HFFc6 (cell line): ENCODE measurements at places on chromosomes 7 and 10.

GRCh38 chr10:78179886-78180705 lies 146.4 kb downstream of the RPS24 start:
- no peak for DNase-seq

DNA sequence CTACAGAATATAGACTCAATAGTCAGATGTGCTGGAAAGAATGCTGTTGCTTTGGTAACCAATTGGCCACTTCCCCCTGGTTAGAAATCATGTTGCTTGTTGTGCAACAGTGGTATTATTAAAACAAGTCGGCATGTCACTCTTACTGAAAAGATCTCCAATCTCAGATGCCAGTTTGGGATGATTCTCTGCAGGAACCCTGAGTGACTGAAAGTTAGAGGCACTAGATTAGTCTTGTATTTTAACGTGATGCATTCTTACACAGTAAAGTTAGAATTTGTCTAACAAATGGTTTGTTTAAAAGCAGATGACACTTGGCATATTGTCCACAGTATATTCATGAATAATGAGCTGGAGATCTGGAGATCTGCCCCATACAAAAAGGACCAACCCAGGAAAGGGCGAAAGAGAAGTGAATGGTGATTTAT lies 287.6 kb downstream of the TWIST1 start:
- DNase-seq: peak; percentile 68

- no peak for DNase-seq
Observed at GRCh38 chr7:21943436-21943835, 2.3 kb downstream of the CDCA7L start.

DNA sequence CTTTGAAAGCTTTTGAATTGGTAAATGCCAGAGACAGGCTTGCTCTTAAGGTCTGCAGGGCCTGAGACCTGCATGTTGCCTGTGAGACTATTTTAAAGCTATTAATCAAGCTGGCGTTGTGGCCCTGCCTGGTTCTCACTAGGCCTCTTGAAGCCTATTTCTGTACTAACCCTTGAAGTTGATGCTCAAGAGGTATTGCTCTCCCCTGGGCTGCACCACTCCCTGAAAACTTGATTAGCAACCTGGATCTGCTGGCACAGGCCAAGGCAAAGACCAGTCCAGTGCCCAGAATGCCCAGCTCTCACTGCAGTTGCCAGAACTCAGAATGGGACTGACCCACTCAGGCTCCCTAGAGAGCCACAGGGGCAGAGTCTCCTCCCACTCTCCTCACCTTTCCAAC lies 220.0 kb upstream of the MEOX2 start:
- no peak for DNase-seq

DNA sequence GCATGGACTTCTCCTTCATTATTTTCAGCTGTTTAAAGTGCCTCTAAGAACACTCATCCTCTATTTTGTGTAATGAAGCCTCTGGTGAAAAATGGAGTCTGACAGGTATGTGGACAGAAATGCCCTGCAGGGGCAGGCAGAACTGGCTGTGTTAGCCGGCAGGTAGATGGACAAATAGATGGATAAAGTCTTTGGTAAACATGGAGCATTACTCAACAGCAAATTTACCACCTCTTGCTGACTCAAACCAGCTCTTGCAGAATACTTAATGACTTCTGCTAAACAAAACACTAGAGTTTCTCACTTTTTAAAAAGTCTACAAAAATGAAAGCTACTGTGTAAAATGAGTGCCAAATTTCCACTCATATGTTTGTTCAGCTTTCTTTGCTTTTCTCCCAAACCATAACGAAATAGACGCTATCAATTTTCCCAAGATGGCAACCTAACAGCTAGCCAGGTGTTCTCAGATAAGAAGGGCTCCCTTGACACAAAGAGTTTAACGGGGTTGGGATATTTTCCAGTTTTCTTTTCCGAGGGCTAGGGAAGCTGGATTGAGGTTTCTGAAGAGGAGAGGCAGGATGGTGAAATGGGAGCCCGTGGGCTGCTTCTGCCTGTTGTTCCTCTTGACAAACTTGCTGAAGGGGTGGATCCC lies 71.9 kb upstream of the HABP2 start:
- no peak for DNase-seq

- DNase-seq: no peak
Observed at GRCh38 chr10:13779748-13780147, 193.0 kb downstream of the PRPF18 start.

DNA sequence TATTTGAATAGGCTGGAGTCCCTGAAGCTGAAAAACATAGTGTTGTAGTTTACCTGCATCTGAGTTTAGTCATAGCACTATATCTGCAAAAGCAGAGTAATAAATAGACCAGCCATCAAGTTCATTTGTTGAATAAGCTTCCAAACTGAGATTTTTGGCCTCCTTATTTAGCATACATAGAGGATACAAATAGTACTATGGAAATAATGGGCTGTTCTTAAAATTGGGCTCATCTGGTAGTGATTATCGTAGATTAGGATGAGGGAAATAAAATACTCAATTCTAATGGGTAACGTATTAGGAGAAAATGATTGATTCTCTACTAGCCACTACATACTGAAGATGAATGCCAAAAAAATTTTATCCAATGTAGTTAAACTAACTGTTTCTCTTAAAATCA lies 41.4 kb upstream of the TMEM196 start:
- no peak for DNase-seq

DNA sequence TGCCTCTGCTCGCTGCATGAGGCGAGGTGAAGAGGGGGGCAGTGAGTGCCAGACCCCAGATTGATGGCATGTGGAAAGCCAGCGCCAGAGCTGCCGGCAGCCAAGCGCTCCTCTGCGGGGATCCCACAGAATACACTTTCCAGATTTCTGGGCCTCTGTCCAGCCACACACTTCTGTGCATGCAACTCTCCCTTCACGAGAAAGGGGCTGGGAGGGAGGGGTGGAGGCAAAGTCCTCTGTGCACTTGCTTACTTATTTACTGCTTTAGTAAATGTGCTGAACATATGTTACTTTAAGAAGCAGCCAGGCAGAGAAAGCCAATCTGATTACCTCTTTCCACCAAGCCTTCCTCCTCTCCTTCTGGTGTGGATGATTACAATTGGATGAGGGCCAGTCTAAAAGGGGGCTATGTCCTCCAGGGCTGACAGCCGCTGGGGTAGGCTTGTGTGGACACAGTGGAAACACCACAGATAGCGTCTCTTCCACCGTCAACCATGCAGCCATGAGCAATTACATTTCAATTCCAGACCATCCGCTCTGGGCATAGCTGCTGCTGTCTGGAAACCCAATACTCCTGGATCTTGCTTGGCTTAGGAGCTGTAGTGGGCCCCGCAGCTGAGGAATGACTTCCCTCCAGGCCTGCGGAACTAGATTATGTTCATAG lies 322.8 kb upstream of the ANKRD30A start:
- DNase-seq: no peak

- DNase-seq: no peak
Observed at GRCh38 chr7:51313738-51314425, 2.7 kb downstream of the COBL start.

DNA sequence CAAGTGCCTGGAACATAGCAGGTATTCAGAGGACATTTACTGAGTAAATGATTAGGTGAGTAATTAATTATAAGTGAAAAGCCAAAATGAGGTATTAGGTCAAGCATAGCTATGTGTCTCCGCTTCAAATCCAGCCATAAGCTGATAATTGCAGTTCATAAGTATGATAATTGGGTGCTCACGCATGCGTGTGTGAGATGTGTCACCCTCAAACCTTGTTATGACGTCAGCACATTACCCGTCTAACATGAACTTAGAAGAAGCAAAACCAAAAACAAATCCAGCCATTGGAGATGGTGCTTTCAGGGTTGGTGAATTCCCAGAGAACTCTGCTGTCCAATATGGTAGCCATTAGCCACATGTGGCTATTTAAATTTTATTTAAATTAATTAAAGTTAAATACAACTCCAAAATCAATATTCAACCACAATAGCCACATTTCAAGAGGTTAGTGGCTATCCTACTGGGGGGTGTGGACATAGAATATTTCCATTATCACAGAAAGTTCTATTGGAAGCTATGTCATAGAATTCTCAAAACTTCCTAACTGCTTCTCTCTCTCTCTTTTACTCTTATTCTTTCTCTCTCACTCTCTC lies at the start of gene CPA5:
Gene CPA5 (plus strand): TSS at position 546 of the 596 bp plus-strand sequence. CDS start 1,670 bp downstream, outside the sequence.
- DNase-seq: no peak

DNA sequence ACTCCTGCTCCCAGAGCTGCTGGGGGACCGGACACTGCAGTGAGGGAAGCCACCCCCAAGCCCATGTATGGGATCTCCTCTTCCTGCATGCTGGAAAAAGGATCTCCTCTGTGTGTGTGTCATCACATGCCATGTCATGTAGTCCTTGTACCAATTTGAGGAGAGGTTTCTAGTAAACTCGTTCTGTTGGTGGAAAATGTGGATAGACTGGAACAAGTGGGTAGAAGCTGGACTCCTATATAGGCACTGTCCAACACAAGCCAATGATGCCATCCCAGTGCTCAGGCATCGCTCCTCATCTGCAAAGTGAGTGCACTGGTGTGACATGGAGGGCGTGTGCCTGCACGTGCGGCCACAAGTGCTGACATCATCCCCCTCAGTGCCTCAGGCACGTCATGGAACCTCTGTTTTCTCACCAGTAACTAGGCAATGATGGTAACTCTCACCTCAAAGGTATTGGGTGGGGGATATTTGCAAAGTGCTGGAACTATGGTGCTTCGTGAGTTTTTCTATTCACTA lies 19.3 kb downstream of the MYO1G start:
- DNase-seq: peak; percentile 27

DNA sequence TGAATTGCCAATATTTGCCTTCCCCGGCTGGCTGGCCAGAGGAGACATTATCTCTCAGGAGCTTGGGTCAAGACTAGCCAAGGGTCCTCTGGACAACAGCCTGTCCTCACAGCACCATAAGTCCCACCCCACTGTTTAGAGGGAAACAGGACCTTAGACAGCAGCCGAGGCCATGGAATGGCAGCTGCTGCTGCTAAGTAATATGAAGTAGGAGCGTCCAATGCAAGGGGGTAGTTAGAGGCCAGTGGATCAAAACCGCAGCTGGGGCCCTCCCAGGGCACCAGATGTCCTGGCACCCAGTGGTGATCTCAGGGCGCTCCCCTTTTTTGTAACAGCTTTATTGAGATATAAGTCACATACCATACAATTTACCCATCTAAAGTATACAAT lies 12.9 kb upstream of the KCP start:
- no peak for DNase-seq

GRCh38 chr7:130350945-130351790 lies 6.6 kb downstream of the CPA5 start:
- DNase-seq: no peak

GRCh38 chr7:13276977-13277376 lies 589.5 kb downstream of the ARL4A start:
- peak; percentile 5 for DNase-seq

- no peak for DNase-seq
Observed at GRCh38 chr7:25396668-25397067, 168.4 kb upstream of the NPVF start.

DNA sequence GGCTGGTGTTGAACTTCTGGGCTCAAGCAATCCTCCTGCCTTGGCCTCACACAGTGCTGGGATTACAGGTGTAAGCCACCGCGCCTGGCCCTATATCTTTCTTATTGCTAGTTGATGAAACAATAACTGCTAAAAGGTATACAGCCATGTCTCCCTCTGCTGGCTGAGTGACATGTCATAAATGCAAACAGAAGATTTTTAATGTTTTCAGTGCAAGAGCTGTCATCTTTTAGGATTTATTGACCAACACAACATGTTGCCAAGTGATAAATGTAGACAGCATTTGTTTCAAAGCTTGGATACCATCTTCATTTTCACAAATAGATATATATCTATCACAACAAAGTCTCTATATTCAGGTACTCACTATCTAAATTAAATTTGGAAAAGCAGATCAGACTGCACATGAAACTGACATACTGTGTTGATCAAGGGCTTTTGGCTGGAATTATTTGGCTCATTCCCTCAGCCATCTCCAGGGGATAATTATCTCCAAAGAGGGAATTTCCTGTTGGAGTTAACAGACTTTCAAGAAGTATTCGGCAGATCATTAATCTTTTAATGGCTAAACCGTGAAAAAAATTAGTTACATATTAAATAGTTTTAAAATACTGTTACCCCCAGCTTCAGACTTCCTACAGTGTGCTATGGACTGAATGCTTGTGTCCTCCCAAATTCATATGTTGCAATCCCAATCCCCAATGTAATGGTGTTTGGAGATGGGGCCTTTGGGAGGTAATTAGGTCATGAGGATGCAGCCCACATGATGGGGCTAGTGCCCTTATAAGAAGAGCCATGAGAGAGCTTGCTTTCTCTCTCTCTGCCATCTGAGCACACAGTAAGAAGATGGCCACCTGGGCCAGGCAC lies 41.3 kb upstream of the SRPK2 start:
- DNase-seq: peak; percentile 36
